ENCODE measurements at places on chromosomes 4 and X.

GRCh38 chrX:1274786-1275185 lies 6.2 kb downstream of the CSF2RA start:
- DNase-seq = no peak

- DNase-seq = no peak
Observed at GRCh38 chrX:437661-438390, 51.1 kb upstream of the PPP2R3B start.

DNA sequence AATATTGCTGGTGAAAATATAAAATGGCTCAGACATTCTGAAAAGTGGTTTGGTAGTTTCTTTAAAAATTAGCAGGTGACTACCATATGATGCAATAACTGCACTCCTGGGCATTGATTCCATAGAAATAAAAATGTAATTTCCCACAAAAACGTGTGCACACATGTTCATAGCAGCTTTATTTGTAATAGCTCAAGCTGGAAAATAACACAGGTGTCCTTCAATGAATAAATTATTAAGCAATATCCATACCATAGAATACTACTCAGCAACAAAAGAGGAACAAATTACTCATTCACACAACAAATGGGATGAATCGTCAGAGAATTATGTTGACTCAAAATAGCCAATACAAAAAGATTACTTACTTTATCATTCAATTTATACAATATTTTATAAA lies 893.7 kb upstream of the SLIT2 start:
- DNase-seq = peak; percentile 12

- peak; percentile 14 for DNase-seq
Observed at GRCh38 chr4:55125087-55125721, at the start of gene KDR. KDR (minus strand) TSS chr4:55125595; CDS start chr4:55125293, 302 bp downstream.

GRCh38 chr4:184906480-184907097 lies 80.8 kb upstream of the ACSL1 start:
- DNase-seq = no peak

- no peak for DNase-seq
Observed at GRCh38 chr4:20084488-20084887, 167.2 kb upstream of the SLIT2 start.

- no peak for DNase-seq
Observed at GRCh38 chrX:15781961-15782699, 8.2 kb upstream of the ZRSR2 start.

DNA sequence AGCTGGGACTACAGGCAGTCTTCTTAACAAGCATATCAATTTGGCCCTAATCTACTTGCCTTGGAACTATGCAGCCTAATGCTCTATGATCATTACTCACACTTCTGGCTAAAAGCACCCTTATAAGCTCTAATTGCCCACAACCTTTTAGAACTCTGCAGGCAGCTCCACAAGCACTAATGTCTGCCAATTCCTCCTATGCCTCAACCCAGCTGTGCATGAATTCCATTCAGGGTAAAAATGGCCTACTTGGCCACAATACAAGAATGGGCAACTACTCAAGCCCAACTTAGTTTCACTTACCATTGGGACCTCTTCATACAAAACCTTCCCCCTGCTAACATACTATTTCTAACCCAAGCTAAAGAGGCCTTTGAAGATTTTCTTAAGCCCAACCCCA lies 51.7 kb downstream of the ZNF718 start:
- no peak for DNase-seq

DNA sequence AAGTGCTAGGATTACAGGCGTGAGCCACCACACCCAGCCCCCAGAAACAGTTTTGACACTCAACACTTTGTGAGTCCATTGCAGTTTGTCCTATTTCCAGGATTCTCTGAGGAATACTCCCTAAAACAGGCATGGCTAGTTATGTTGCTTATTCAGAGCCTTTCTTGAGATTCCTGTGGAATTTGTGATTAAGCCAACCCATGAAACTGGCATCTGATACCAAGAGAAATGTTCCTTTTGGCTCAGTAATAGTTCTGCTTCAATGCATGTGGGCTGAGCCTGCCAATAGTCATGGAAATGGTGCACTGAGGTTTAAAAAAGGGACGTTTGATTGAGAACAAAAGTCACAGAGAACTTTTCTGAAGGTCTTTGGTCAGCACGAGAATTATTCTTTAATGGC lies 241.7 kb downstream of the PPP1R2C start:
- DNase-seq = no peak

DNA sequence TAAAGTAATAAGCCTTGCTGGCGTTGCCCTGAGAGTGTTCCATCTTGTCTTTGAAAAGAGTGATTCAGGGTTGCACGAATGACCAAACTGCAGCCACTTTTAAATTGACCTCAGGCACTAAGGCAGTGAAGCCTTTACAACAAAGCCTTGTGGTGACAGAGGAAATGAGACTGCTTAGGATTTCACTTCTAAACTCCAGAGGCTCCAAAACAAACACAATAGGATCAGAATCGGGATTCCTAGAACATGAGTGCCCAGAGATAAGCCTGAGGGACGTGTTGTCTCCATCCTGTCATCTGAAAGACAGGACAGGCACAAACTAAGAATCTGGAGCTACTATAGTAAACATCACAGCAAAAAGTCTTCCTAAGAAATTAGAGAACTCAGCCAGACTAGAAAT lies 405.2 kb downstream of the PPARGC1A start:
- DNase-seq = no peak

DNA sequence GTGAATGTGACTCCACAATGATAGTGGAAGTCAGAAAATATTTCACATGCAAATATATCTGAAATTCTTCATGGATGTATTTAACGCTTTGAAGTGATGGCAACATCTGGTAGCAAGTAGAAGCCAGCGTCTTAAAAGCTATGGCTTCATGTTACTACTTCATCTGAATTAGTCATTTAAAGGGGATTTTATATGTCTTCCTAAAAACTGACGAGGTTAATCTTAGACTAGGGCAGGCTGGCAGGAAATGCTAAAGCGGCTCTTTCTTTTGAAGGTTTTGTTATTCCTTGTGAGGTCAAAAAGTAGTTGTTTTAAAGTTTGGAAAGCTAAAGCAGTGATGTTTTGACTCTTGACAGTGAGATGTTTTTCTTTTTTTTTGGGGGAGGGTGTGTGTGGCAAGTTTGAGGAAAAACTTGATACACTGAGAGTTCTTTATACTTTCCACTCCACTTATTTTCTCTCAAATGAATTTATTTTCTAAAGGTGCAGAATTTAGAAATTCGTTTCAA lies 22.6 kb downstream of the PLS3 start:
- peak; percentile 67 for DNase-seq

GRCh38 chr4:164799410-164799809 lies 45.5 kb downstream of the SMIM31 start:
- no peak for DNase-seq

- no peak for DNase-seq
Observed at GRCh38 chr4:37745946-37746345, 59.8 kb upstream of the RELL1 start.

DNA sequence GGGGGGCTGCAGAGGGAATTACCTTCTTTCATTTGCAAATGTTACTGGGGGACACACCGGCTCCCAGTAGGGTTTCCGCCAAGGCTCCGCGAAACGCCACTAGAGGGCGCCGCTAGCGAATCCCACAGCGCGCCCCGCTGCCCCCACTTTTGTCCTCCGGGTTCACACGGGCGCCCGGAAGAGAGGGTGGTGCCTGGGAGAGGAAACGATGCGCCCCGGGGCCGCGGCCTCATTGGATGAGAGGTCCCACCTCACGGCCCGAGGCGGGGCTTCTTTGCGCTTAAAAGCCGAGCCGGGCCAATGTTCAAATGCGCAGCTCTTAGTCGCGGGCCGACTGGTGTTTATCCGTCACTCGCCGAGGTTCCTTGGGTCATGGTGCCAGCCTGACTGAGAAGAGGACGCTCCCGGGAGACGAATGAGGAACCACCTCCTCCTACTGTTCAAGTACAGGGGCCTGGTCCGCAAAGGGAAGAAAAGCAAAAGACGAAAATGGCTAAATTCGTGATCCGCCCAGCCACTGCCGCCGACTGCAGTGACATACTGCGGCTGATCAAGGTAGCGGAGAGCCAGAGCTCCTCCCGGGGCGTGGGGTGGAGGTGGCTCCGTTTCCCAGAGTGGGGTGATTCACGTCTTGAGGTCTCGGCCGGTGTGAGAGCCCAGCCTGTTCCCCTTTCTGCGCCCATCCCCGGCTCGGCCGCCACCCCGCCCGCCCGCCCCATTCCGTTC lies at the start of gene SAT1:
Gene SAT1 (plus strand): TSS at position 311 of the 726 bp plus-strand sequence. CDS start 179 bp downstream, at position 490.
- peak; percentile 95 for DNase-seq

GRCh38 chr4:6772223-6772928 lies 10.2 kb upstream of the KIAA0232 start:
- peak; percentile 15 for DNase-seq

DNA sequence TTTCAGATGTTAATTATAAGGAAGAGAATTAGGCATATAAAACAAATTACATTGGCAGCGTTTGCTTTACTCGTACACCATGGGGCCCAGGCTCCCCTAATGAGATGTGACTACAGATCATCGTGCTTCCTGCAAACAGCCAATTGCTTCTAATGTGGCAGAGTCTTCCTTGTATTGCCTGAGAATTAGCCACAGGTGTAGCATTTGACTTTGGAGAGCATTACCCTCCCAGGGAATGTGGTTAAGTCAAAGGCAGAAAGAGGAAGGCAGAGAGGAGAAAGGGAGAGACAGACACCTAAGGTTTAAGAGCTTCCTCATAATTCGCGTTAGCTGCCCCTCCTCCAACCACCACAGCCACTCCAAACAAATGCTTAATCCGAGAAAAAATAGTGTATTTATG lies 97.0 kb downstream of the MID1IP1 start:
- DNase-seq = no peak

- no peak for DNase-seq
Observed at GRCh38 chr4:173237152-173237551, 68.5 kb downstream of the GALNT7 start.

- DNase-seq = no peak
Observed at GRCh38 chr4:24471486-24472160, 112.7 kb downstream of the DHX15 start.

DNA sequence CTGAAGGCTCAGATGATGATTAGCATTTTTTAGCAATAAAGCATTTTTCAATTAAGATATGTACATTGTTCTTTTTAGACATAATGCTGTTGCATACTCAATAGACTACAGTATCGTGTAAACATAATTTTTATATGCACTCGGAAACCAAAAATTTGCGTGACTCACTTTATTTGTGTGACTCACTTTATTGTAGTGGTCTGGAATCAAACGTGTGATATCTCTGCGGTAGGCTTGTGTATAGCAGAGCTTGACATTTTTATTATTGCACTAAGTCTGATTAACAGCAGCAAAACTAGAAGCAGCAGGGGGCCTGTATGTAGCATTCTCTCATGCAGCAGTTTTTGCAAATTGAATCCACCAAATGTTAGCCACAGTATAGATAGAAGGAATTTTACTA lies 119.1 kb upstream of the PRDX4 start:
- DNase-seq = peak; percentile 70

GRCh38 chr4:152118819-152119553 lies 358.2 kb upstream of the GATB start:
- DNase-seq = no peak

GRCh38 chr4:122968227-122968812 lies 45.9 kb upstream of the NUDT6 start:
- DNase-seq = peak; percentile 64

GRCh38 chr4:157057218-157057617 lies 18.7 kb upstream of the GLRB start:
- DNase-seq = peak; percentile 7

DNA sequence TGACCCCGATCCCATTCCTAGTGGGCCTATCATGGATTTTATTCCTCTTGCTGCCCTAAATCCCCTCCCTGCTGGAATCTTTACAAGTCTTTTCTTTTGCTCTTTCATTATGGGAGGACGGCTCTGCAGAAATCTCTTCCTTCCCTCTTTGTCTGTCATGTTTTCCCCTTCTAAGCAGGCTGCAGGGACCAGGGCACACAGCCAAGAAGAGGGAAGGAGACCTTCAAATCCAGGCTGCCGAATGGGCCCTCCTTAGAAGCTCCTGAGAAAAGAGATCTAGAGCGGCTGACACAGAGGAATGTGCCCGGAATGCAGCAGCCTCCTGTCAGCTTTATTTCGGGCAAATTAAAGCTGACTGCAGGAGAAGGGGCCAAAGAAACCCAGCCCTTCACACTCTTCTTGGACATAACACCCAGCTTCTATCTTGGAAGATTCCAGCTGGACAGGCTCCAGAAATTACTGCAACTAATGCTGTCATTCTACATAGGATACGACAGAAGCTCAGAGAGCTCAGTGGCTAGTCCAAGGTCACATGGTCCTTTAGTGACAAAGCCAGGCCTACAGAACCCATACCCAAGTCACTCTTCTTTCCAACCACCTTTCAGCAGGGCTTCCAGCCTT lies 187.8 kb upstream of the NHS start:
- no peak for DNase-seq

GRCh38 chrX:68934922-68935321 lies 106.1 kb downstream of the EFNB1 start:
- no peak for DNase-seq

DNA sequence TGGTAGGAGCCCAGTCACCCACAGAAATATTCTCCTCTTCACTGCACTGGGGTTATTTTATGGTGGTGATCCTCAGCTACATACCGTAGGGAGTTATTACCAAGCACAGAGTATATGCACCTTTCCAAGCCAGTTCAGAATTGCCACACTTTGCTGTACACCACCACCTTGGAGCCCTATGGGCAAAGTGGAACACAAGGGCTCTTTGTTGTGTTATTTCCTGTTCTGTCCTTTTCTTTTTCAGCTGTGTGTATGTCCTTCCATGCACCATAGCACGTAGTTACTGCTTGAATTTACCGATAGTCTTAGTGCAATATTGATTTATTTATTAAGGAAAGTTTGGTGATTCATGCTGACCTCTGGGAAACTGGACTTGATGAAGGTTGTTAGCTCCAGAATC lies 8.3 kb downstream of the RNF128 start:
- no peak for DNase-seq

DNA sequence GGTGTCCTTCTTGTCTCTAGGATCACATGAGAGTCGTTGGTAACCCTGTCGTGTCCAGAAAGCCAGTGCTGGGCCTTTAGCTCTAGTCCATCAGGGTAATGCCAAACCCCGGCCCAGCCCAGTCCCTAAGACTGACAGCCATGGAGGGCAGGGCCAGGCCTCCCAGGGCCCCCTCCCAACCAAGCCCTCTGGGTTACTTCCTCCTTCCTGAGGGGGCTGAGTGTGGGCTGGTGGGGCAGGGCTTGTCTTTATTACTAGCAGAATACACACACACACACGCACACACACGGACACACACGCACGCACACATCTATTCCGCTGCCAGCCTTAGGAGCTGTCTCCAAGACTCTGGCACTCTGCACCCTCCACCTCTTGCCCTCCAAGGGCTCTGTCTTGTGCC lies 35.6 kb upstream of the CDKN2AIP start:
- DNase-seq = no peak
